ENCODE measurements at places on chromosomes 1 and 21. TPM values are rescaled to one million over a fixed set of nuclear protein-coding genes. Genes with fewer than 3 reads are reported as not detected.
A peak's percentile ranks its signal among the peaks of the same experiment; 100 is the strongest.

DNA sequence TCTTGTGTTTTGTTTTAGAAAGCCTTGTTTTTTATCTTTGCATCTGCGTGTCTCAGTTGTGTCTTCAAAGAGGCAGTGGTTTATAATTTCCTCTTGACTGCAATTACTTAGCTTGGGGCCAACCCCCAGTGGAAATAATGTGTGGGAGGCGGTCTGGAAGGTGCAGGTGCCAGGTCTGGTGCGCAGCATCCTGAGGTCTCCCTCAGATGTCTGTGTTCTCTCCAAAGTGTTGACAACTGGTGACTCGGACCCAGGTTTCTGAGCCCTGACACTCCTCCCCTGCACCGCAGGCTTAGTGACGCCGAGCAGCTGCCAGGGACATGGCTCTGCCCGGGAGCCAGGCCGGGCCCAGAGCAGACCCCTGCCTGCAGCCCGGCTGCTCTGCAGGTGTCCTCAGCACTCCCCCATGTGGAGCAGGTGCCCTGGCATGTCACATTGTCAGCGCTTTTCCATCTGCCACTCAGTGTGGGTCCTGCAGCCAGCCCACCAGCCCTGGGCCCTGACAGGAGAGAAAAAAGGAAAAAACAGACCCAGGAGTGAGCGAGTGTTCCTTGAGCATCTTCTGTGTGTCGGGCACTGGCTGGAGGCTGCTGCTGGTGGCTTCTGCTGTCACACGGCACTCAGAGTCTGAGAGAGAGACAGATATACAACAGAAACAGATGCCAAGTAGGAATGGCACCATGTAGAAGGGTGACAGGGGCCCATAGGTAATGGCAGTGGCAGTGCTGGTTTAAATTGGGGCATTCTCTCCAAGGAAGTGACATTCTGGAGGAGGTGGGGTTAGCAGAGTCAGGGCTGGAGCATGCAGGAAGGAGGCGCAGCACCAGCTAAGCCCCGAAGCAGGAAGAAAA, 24.8 kb upstream of the SELENON start:
- no peak for DNase-seq

DNA sequence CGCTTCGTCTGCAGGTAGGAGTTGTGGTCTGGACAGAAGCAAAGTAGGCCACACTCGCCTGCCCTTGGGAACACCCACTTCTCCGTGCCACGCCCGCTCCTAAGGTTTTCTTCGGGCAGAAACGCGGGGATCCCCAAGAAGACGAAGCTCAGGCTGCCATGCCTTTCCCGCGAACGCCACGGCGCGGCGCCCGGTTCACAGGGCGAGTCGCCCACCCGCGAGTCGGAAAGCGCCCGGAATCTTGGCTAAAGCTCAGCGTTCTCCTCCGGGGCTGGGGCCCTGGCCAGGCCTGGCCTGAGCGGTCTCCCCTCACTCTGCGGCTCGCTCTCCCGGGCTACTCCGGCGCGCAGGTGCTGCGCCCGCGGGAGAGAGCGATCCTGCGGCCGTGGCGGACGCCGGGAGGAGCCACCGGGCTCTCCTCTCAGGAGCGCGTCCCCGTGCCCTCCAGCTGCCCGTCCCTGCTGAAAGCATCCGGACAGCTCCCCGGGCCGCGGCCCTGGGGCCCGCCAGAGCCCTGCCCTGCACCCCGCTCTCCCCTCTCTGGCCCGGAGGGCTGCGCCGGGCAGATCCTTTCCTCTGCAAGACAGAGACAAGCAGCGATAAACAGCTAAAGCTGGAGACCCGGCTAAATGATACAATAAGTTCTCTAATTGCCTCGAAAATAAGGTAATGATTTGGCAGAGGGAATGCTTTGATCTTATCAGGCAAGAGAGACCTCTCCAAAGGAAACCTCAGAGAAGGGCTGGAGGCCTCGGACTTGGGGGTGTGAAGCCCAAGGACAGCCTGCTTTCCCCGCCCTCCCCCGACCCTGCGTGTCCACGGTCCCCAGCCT, 6.7 kb upstream of the WNT2B start:
- DNase-seq: peak; percentile 78

GRCh38 chr1:166166329-166166697, 488 bp downstream of the FAM78B start:
- no peak for DNase-seq

DNA sequence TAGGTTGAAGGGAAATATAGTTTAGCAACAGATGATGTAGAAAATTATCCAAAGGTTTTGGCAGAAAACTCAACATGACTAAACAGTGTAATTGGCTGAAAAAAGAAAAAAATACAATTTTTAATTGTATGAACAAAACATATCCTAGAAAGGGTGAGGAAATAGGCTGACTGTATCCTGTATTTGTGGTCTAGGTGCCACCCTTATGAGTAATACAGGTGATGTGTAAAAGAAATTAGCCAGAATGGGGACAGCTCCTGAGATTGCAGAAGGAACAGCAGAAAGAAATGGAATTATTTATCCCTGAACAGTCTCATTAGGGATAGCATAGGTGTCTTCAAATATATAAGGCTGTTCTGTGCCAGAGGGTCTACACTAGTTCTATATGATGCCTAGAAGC, 24.6 kb downstream of the DNASE2B start:
- DNase-seq: no peak

GRCh38 chr1:230760360-230760827, 13.2 kb downstream of the CAPN9 start:
- DNase-seq: no peak

DNA sequence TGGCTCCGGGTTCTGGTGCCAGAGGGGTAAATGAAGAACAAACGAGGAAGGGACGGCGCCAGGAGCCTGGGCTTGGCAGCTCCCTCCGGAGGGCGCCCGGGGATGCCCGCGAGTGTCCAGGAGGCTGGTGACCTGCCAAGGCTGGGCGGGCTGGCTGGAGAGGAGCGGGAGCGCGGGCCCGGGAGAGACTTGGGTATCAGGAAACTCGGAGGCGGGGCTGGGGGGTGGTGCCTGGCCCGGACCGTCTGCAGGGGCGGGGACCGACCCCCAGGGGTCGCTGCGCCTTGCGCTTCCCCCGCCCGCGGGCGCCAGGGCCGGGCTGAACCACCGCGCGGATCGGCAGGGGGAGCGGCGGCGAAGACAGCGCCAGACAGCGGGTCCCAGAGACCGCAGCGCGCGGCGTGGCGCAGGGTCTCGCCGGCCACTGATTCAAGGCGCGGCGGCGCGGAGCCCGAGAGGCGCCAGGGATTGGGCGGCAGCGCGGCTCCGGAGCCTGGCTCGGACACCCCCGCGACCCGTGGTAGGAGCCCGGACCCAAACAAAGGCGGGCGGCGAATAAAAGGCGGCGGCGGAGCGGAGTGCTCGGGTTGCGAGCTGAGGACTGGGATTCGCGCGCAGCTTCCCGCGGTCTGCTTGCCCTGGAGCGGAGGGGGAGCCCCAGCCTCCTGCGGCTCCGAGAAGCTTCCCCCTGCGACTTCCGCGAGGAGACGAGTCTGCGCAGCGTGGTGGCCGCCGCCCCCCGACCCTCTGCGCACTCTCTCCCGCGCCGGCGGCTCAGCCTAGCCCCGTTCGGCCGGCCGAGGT, at the start of gene DISP3:
Gene DISP3 (plus strand): TSS at position 585 of the 804 bp plus-strand sequence. CDS start 21,838 bp downstream, outside the sequence.
- peak; percentile 57 for DNase-seq

DNA sequence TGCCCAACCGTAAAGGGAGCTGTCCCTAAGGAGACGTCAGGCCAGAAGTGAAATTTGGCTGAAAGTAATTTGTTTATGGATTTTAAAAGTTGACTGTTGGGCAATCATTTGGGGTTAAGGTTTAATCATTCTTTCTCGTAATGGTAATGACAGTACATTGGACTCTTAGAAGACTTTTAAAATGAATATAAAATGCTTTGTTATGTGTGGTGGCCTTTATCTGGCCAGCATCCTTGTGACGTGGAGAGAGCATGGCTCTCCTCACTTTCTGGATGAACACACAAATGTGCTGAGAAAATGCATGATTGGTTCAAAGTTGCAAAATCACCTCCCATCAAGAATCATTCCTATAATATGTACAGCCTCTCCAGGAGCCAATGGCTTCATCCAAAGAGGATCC, 160.2 kb downstream of the DHRS3 start:
- no peak for DNase-seq

DNA sequence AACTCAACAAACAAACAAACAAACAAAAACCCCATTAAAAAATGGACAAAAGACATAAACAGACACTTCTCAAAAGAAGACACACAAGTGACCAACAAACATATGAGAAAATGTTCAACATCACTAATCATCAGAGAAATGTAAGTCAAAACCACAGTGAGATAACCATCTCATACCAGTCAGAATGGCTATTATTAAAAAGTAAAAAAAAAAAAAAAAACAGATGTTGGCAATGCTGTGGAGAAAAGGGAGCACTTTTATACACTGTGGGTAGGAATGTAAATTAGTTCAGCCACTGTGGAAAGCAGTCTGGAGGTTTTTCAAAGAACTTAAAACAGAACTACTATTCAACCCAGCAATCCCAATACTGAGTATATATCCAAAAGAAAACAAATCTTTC, 94.7 kb downstream of the PLPP3 start:
- no peak for DNase-seq

GRCh38 chr1:109477821-109478220, 5.9 kb upstream of the ATXN7L2 start:
- no peak for DNase-seq

DNA sequence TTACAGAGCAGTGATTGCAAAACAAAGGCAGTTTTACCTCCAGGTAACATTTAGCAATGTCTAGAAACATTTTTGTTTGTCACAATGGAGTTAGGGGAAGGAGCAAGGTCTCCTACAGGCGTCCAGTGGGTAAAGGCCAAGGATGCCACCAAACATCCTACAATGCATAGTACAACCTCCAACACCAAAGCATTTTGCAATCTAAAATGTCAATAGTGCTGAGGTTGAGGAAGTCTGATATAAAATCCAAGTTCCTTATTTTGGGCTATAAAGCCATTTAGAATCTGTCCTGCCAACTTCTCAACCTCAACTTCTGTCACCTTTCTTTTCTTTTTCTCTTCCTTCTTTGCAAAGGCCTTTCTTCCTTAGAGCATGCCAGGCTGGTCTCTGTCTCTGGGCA, 111.2 kb downstream of the FASLG start:
- no peak for DNase-seq

DNA sequence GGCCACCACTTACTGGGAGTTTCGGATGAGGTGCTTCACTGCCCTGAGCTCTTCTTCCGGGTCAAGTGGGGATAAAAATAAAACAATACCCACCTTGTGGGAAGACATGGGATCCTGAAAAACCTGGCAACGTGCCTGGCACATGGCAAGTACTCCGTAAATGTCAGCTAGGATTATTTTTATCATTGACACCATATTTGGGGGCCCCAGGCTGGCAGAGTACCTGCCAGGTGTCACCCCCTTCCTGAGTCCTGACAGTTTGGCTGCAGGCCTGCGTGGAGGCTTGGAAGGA, 9.2 kb upstream of the EPHA2 start:
- no peak for DNase-seq

GRCh38 chr1:23480187-23481025, 3.6 kb downstream of the ASAP3 start:
- DNase-seq: no peak

DNA sequence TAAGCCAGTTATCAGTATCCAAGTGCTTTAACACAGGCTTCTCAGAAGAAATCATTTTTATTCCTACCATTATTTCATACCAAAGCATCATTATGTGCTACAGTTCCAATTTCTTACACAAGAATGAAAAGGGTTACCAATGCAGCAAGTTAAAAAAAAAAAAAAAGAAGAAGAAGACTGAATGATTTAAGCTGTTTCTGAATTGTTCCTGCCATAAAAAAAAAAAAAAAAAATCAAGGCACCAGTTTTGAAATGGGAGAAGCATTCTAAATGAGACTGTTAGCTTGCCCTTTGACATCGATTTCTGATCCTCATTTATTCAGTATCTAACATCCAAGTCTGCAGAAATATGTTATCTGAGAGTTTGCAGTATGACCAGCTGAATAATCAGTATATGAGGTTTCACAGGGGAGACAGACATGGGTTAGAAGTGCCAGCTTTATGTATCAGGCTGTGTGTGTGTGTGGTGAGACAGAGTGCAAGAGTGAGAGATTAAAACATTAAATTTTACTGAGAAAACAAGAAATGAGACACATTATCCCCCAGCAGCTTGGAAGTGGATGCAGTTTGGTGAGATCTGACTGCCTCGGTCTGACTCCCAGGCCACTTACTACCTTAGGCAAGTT, 105.8 kb downstream of the COLGALT2 start:
- no peak for DNase-seq

DNA sequence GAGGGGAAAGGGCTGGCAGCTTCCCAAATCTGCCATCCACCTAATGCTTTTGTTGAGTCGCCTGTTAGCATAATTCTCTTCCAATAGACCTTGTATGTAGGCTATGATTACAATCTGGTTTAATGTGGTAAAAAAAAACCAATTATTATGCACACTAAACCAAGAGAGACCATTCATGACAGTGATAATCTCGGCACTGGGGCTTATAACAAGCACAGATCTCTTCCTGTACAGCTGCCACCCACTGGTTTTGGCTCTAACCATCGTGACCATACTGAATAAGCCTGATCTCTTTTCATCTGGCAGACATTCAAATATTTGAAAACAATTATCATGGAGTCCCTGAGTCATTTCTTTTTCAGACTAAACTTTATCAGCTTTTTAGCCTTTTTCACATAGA, 12.0 kb upstream of the SYT14 start:
- no peak for DNase-seq

- no peak for DNase-seq
Observed at GRCh38 chr1:167433884-167434283, 84.4 kb downstream of the CD247 start.

GRCh38 chr1:226733304-226733703, 5.8 kb downstream of the ITPKB start:
- no peak for DNase-seq

- no peak for DNase-seq
Observed at GRCh38 chr1:50846224-50846839, 113.7 kb downstream of the FAF1 start.

GRCh38 chr1:236101233-236102200, 36.6 kb upstream of the NID1 start:
- no peak for DNase-seq

- no peak for DNase-seq
Observed at GRCh38 chr1:197036861-197037260, 30.2 kb downstream of the F13B start.

GRCh38 chr1:55334160-55334559, 119.0 kb upstream of the USP24 start:
- DNase-seq: no peak

- DNase-seq: no peak
Observed at GRCh38 chr1:29700491-29700890, 464.2 kb downstream of the PTPRU start.

The JAM2 gene
- total RNA-seq: 15.4 TPM

The NPL gene
- 3.0 TPM for total RNA-seq

The PTPRF gene
- total RNA-seq: 2.1 TPM

The SLC30A1 gene
- total RNA-seq: 25.4 TPM

The OR14K1 gene
- not detected for total RNA-seq

The ILF2 gene
- total RNA-seq: 75.7 TPM

The SPATC1L gene
- total RNA-seq: 8.0 TPM

The CELA3A gene
- total RNA-seq: not detected

The TRAF3IP3 gene
- total RNA-seq: 1.5 TPM

The IL19 gene
- total RNA-seq: not detected

The PALMD gene
- 126 TPM for total RNA-seq

The PDE4B gene
- total RNA-seq: 6.7 TPM

Data from heart left ventricle (tissue), 16 donors.